ENCODE measurements at places on chromosomes 12 and 14.

- no peak for DNase-seq
These were observed 82.6 kb upstream of the KCNH3 start for GRCh38 chr12:49456131-49456679.

DNA sequence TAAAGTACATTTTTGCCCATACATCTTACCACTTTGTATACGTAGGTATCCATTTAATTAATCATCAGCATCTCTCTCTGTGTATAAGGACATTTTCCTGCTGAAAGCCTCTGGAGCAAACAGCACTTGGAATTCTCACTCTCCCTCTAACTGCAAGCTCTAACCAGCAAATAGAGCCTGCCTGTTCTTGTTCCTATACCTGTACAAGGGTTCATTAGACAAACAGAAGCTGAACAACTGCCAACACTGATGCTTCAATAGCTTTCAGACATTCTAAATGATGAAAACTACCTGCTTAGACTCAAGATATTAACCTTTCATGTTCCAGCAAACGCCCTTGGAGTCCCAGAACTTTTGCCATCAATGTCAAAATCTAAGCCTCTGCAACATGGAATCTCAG lies 98.0 kb downstream of the KCNH5 start:
- no peak for DNase-seq

GRCh38 chr12:52024845-52025230 lies 18.1 kb downstream of the TAMALIN start:
- DNase-seq: no peak

GRCh38 chr12:62320054-62320453 lies 59.9 kb downstream of the USP15 start:
- DNase-seq: no peak

GRCh38 chr12:1373901-1374735 lies 220.3 kb downstream of the FBXL14 start:
- DNase-seq: peak; percentile 89

Measured in fibroblast of mammary gland (primary cell).